ENCODE measurements at places on chromosomes 5 and 9.

- no peak for DNase-seq
Observed at GRCh38 chr9:17744786-17745185, 165.9 kb downstream of the SH3GL2 start.

- no peak for DNase-seq
Observed at GRCh38 chr5:82526540-82526939, 248.4 kb upstream of the RPS23 start.

DNA sequence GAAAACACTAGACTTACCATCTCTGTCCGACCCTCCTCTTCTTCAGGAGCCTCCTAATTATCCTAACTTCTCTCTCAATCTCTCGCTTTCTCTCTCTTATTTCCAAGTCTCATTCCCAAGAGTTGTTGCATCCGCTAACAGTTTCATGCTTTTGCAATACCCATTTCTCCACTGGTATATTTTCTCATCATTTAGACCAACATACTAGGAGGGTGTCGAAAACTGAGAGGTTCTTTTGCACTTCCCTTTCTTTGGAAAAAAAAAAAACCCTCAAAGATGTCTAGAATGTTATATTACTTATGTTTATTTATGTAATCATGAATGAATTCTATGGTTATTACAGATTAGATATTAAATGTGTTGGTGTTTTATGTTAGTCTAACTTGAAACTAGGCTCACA lies 35.9 kb downstream of the SPZ1 start:
- no peak for DNase-seq

DNA sequence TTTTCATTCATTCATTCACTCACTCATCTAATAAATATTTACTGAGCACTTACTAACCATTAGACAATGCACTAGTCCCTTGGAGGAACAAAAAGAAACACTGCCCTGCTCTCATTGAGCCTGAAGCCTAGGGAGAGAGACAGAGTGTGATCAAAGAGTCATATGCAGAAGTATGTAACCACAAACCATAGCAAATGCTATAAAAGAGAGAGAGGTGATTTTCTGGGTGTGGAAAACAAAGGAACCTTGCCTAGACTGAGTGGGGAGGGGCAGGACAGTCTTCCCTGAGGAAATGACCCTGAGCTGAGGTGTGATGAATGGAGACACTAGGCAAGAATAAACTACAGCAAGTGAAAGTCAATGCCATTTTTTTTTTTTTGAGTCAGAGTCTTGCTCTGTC lies 10.8 kb upstream of the ADRA1B start:
- no peak for DNase-seq

- no peak for DNase-seq
Observed at GRCh38 chr5:43020399-43020746, 19.7 kb downstream of the ANXA2R start.

DNA sequence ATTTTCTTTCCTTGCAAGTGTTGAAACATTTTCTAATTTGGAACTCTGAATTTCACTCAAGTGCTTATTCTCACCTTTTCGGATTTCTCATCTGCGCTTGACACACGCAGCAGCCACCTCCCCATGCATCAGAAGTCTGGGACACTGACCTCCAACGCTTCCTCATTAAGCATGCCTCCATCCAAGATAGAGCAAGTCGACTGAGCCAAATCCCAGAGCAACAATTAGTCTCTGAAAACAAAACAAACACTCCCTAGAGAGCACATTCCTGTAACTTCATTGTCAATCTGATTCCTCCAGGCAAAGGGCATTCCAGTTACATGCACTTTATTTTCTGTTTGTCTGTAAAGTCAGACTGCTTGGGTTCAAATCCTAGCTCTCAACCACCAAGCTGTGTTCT lies 5.7 kb downstream of the CD180 start:
- no peak for DNase-seq

DNA sequence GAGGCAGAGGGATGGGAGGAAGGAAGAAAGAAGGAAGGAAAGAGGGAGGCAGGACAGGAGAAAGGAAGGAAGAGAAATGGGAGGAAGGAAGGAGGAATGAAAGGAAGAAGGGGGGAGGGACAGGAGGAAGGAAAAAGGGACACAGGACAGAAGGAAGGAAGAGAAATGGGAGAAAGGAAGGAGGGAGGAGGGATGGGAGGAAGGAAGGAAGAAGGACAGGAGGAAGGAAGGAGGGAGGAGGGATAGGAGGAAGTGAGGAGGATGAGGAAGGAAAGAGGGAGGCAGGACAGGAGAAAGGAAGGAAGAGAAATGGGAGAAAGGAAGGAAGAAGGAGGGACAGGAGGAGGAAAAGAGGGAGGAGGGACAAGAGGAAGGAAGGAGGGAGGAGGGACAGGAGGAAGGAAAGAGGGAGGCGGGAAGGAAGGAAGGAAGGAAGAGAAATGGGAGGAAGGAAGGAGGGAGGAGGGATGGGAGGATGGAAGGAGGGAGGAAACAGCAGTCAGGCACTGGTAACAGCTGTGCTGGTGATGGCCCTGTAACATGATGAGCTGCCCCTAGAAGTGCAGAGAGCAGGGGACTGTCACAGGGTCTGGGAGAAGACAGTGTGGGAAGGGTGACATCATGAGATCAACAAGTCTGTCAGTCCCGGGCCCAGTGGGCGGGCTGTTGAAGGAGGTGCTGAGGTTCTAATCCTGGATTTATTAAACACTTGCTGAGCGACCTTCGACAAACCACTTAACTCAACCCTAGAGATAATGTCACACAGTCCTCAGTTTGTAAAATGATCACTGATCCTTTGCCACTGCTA lies 10.7 kb upstream of the IRX1 start:
- no peak for DNase-seq

DNA sequence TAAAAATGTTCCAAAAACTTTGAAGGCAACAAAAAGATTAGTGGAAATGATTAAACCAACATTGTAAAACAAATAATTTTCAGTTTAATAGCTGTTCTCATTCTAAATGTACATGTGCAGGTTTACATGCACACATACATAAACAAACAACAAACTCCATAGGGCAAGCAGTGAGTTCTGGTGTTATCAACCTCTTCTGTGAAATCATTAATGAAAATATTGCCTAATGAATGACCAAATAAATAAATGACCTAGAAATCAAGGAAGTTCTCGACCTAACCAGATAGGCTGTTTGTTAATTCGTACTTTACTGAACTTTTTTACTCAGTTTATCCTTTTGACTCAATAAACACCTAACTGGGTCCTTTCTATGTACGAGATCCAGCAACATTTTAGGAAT lies 165.5 kb upstream of the RORB start:
- no peak for DNase-seq

DNA sequence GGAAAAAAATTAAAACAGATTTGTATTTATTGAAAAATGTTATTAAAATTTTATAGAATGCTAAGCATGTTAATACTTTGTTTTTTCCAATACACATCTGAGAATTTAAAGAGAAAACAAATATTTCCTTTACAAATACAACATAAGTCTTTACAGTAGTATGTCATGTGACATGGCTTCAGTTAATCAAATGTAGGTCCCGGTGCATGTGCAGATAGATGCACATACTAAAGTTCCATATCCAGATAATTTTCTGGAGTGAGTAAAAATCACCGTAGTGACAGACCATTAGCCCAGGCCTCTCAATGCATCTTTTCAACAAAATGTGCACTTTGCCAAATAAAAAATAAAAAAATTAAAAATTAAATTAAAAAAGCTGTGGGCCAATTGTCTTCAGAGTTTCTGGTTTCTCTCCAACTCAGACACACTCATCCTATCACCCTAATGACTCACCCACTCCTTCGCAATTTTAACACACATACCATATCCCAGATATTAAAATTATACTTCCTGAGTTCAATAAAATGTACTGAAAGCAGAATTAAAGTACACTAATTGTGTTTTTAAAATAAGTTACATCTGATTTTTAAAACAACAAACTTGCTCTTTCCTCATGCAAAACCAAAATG lies 508.1 kb downstream of the NR2F1-AS1 start:
- DNase-seq = no peak

DNA sequence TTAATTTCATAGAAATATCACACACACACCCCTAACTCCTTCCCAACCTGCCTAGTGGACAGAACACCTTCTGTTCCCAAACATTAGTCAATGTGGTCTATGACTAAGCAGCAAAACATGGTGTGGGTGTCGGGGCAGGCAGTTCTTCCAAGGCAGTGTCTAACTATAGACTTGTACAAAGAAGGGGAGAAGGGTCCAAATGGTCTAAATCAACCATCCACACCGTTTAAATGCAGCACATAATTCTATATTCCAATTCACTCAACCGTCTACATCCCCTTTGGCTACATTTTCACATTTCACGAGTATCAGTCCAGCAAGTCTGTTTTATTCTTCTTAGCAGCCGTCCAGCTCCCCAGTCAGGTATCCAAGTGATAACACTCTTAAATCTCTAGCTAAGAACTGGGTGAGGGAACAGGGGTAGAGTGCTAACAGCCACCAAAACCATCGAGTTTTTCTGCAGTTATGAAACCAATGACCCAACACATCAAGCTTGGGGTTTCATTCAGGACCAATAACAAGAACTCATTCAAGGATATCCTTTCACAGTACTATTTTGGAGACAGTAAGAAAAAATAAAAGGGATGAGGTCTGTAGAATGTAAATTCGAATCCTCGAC lies 3.3 kb downstream of the ZNF608 start:
- DNase-seq = no peak

- DNase-seq = no peak
Observed at GRCh38 chr5:4983701-4984100, 156.4 kb upstream of the ADAMTS16 start.

DNA sequence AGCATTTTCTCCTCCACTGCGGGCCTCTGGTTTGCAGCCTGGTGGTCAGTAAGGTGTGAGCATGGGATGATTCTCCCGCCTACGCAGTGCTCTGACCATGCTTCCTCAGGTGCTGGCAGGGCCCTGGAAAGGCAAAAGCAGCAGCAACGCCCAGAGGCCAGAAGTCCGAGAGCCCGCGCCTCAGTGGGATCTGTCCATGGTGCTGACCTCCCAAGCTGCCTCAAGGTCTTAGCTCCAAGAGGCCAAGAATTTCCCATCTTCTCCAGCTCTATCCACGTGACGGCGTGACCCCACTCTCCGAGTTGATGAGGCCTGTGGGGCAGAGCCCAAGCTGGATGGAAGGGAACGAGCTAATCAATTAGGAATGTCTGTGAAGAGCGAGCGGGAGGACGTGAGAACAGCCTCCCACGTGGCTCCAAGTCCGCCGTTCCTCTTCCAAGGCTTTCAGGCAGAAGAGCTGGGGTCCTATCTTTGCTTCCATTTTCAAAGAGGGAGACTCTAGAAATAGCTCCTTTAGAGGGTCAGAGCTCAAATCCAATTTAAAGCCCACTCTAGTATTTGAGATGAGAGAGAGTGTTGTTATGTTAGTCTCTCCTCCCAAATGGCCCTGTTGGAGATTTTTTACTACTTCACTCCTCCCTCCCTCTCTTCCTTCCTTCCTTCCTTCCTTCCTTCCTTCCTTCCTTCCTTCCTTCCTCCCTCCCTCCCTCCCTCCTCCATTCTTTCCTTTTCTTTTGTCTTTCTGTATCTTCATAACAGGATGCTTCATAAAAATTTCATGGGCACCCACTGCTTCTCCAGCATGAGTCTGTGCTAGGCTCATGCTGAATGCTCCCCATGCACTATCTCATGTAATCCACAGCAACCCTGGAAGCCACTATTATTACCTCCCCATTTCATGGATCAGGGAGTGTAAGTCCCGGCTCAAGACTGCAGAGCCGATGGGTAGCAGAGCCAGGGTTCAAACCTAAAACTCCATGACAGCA lies 69.3 kb downstream of the OLFM1 start:
- no peak for DNase-seq

GRCh38 chr5:58804291-58804690 lies 221.4 kb downstream of the RAB3C start:
- no peak for DNase-seq

- DNase-seq = no peak
Observed at GRCh38 chr5:171426266-171426665, 6.8 kb downstream of the FGF18 start.

GRCh38 chr5:136886608-136887007 lies 521.3 kb upstream of the TRPC7 start:
- no peak for DNase-seq

GRCh38 chr9:13116292-13116691 lies 163.2 kb downstream of the MPDZ start:
- no peak for DNase-seq

DNA sequence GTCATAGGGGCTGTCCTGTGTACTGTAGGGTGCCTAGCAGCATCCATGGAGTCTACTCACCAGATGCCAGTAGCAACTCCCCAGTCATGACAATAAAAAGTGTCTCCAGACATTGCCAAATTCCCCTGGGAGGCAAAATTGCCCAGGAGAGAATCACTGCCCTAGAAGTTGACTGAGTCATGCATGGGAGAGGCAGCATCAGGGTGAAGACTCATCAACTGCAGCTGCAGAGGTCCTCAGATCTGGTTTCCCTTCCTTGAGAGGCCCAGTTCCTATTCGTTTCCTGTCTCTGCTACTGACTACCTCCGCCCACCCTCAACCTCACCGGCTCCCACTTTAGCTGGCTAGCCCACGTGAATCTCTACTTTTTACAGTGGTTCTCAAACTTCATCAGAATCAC lies 88.6 kb upstream of the AGXT2 start:
- DNase-seq = no peak
